RWPE2 (cell line): ENCODE measurements at places on chromosomes 2 and 18.
A peak's percentile ranks its signal among the peaks of the same experiment; 100 is the strongest.

GRCh38 chr2:65361623-65362022 is 70.8 kb downstream of the SPRED2 start:
- no peak overlapping the region for H3K27ac ChIP-seq
- H3K36me3 ChIP-seq, result no peaks in the 10 kb centered on the region; the same call in 1 of the 2 replicates
- no peaks in the 10 kb centered on the region for H3K27me3 ChIP-seq

GRCh38 chr2:107627164-107627563 is 199.5 kb upstream of the RGPD4 start:
- no peaks in the 10 kb centered on the region for H3K27me3 ChIP-seq
- H3K4me1 ChIP-seq, result no peaks in the 10 kb centered on the region
- H3K36me3 ChIP-seq, result no peaks in the 10 kb centered on the region
- DNase-seq, result no peak
- H3K4me3 ChIP-seq, result no peak overlapping the region

GRCh38 chr2:162487816-162488215 is 143.9 kb downstream of the GCA start:
- peaks cover 9% of the 10 kb centered on the region for H3K4me1 ChIP-seq
- 0 out of 2 replicates have a peak, but pooled peaks cover 2% of the 10 kb centered on the region for H3K36me3 ChIP-seq
- no peak overlapping the region for H3K4me3 ChIP-seq
- no peaks in the 10 kb centered on the region for H3K27me3 ChIP-seq

- no peaks in the 10 kb centered on the region for H3K27me3 ChIP-seq
- H3K36me3 ChIP-seq, result no peaks in the 10 kb centered on the region; the same call in 1 of the 2 replicates
- no peak overlapping the region for H3K4me3 ChIP-seq
- peaks cover 28% of the 10 kb centered on the region for H3K4me1 ChIP-seq
- no peak for DNase-seq
Measured at GRCh38 chr2:105800036-105800713, 55.5 kb downstream of the NCK2 start.

GRCh38 chr2:157244691-157245090 is 12.8 kb upstream of the GALNT5 start:
- H3K27me3 ChIP-seq, result no peaks in the 10 kb centered on the region
- no peak overlapping the region for H3K4me3 ChIP-seq
- H3K27ac ChIP-seq, result peak overlapping the region; percentile 97

- peaks cover 35% of the 10 kb centered on the region for H3K4me1 ChIP-seq
- H3K27ac ChIP-seq, result peak overlapping the region; percentile 83
- peak overlapping the region; percentile 61 for H3K4me3 ChIP-seq
- peaks cover 4% of the 10 kb centered on the region; the same call in 1 of the 2 replicates for H3K36me3 ChIP-seq
- no peaks in the 10 kb centered on the region for H3K27me3 ChIP-seq
- DNase-seq, result peak; percentile 60
Measured at GRCh38 chr2:9556121-9556743, 602 bp upstream of the ADAM17 start.

DNA sequence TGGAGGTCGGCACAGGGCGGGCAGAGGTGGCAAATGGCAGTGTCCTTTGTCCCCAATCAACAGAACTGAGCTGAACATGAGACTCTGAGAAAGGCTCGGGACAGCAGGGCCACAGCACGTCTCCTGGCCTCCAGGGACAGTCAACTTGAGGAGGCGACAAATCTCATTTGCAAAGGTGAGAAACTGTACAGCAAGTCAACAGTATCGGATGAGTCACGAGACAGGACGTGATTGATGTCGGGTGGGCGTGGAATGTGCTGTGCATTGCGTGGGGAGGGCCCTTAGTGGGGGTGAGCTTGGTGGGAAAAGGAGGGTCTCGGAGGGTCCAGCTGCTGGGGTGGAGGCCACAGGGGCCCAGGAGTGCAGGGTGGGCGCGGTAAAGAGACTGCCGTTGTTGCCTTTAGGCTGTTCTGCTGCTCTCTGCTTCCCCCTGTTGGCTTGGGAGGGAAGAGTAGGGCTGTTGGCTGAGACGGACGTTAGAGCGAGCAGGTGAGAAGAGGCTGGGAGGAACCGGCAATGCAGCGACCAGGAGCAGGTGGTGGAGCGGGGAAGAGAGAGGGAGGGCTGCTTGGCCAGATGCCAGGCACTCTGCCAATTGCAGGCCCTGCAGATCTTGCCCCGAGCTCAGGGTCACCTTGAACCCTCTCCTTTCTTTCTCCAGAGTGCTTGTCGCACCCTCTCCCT is 164.3 kb downstream of the BCL2 start:
- DNase-seq, result no peak
- no peak overlapping the region for H3K4me3 ChIP-seq
- H3K27ac ChIP-seq, result no peak overlapping the region
- H3K27me3 ChIP-seq, result no peaks in the 10 kb centered on the region

DNA sequence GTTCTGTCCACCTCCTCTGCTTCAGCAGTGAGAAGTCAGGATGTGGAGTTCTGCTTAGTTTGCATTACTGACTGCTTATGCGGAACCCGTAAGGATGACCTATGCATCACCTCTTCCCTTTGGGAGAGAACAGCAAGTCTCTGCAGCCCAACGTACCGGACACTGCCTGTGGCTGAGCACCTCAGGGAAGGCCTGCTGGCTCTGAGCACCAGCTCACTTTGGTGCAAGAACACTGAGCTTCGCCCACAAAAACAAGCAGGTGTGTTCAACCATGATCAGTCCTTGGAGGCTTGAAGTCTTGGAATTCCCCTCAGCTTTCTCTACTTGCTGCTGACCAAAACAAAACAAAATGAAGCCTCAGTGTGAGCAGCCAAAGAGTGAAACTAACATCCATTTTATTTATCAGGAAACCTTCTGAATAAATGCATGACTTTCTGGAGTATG is 52.7 kb upstream of the NCK2 start:
- H3K4me1 ChIP-seq, result no peaks in the 10 kb centered on the region
- H3K27ac ChIP-seq, result no peak overlapping the region
- H3K27me3 ChIP-seq, result no peaks in the 10 kb centered on the region
- H3K4me3 ChIP-seq, result no peak overlapping the region
- H3K36me3 ChIP-seq, result no peaks in the 10 kb centered on the region

DNA sequence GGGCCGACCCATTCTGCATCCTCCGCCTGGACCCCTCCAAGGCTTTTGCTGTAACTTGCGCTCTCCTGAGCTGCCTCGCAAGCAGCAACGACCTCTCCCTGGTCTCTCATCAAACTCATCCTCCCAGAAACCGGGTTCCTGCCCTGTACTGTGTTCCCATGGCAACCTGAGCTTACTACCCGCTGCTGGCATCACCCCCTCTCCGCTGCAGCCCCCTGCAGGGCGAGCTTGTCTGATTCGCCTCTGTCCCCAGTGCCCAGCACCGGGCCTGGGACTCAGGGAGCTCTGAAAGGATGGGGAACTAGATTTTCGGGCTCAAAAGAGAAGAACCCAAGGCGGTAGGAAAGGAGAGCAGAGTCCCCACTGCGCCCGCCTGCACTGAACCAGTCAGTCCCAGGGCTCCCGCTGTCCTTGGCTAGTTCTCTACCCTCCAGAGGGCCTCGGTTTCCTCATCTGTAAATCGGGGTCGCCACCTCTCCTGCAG is 463 bp downstream of the HS1BP3 start:
- H3K4me3 ChIP-seq, result peak overlapping the region; percentile 69
- no peaks in the 10 kb centered on the region for H3K36me3 ChIP-seq
- H3K27ac ChIP-seq, result peak overlapping the region; percentile 20
- H3K27me3 ChIP-seq, result no peaks in the 10 kb centered on the region
- peaks cover 8% of the 10 kb centered on the region for H3K4me1 ChIP-seq
- DNase-seq, result no peak

DNA sequence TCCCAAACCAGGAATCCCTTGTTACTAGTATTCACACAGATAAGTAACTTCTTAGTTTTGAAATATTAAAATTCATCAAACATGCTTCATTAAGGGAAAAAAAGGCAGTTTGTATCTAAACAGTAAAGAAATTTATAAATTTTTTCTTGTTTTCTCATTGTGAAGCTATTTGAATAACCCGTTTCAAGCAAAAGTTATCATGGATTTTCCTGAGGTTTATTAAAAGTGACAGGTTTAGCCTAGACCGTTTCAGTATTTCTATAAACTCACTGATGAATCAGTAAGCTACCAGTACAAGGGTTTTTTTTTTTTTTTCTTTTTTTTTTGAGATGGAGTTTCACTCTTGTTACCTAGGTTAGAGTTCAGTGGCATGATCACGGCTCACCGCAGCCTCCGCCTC is 20.0 kb downstream of the ZNF532 start:
- no peaks in the 10 kb centered on the region for H3K27me3 ChIP-seq
- no peaks in the 10 kb centered on the region for H3K36me3 ChIP-seq
- H3K4me3 ChIP-seq, result no peak overlapping the region
- no peak overlapping the region for H3K27ac ChIP-seq
- H3K4me1 ChIP-seq, result no peaks in the 10 kb centered on the region

- H3K27me3 ChIP-seq, result no peaks in the 10 kb centered on the region
- no peak for DNase-seq
- H3K4me1 ChIP-seq, result peaks cover 7% of the 10 kb centered on the region
- no peak overlapping the region for H3K4me3 ChIP-seq
- no peak overlapping the region for H3K27ac ChIP-seq
Measured at GRCh38 chr18:76604935-76605240, 109.8 kb upstream of the ZNF516 start.

DNA sequence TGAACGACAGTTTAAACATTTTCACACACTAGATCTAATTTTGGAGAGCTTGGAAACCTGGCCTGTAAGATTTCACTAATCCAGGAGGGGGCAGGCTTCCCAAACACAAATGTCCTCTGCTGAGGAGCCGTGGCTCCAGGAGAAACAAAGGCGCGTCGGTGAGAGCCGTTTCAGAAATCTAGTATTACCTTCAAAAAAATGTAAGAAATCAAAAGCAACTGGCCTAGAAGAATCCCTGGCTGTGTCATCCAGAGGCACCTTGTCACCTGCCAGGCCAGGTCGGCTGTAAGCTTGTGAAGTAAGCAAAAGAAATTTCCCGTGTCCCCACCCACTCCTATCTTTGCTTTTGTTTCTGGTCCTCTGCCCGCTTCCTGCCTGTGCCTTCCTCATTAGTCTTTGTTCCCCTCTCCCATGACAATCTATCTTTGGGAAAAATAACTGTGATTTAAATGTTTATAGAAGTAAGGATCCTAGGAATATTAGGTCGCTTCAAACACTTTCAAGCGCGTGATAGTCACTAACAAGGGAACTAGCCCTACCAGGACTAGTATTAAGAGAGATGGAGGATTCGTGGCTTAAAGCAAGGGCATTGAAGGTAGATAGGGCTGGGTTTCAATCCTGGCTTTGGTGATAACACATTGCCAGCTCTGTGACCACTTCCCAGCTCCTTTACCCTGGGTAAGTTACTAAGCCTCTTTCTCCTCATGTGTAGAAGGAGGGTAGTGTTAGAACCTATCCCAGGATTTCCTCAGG is 99.5 kb upstream of the STK39 start:
- H3K4me3 ChIP-seq, result peak overlapping the region; percentile 29
- no peaks in the 10 kb centered on the region for H3K4me1 ChIP-seq
- no peak overlapping the region for H3K27ac ChIP-seq
- H3K36me3 ChIP-seq, result no peaks in the 10 kb centered on the region
- no peaks in the 10 kb centered on the region for H3K27me3 ChIP-seq

DNA sequence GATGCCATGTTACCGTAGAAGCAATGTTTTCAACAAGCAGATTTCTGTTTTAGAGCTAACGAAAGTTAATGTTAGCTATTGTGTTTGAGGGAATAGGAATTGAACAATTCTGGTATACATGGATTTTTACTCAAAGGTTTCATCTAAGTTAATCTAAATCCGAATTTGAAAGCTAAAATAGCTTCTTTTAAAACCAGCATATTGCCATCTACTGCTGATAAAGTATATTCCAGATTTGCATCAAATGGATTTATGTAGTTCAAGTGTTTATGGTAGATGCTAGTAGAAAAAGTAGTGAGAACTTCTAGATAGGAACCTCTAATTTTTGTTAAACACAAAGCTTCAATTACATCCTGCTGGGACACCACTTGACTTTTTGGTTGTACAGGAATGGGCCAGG is 1569.5 kb upstream of the NXPH2 start:
- no peaks in the 10 kb centered on the region for H3K36me3 ChIP-seq
- no peaks in the 10 kb centered on the region for H3K27me3 ChIP-seq
- DNase-seq, result no peak

GRCh38 chr2:108640731-108641130 is 78.6 kb upstream of the RANBP2 start:
- H3K36me3 ChIP-seq, result no peaks in the 10 kb centered on the region
- no peak for DNase-seq
- no peaks in the 10 kb centered on the region for H3K27me3 ChIP-seq
- H3K4me3 ChIP-seq, result no peak overlapping the region

DNA sequence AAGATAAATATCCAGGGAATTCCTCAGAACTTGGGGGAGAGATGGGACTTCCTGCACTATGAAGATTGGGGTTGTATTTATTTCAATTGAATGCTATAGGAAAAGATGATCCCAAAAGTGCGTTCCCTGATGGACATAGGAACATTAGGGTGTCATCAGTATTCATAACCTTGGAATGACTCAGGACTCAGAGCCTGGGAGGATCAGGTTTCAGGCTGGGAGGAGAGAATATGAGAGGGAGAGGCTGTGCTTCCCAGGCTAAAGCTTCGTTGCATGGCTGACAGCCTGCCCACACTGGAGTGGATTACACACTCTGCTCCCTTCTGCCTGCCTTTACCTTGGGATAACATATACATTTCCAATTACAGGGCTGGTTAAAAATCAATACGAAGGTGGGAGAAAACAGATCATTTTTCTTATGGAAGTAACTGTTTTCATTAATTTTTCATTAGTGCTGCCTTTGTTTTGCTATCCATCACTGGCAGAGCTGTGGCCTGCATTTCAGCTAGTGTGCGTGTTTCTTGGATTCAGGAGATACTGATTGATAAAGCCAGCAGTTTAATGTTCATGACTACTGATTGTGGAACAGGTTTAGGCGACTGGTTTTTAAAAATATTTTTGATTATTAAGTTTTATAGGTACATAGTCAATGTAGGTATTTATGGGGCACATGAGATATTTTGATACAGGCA is 118.7 kb downstream of the KCTD1 start:
- no peak overlapping the region for H3K4me3 ChIP-seq
- no peaks in the 10 kb centered on the region for H3K36me3 ChIP-seq
- DNase-seq, result no peak
- H3K27ac ChIP-seq, result peak overlapping the region; percentile 20
- H3K4me1 ChIP-seq, result no peaks in the 10 kb centered on the region

GRCh38 chr2:28545590-28546200 is 49.8 kb downstream of the PLB1 start:
- H3K27me3 ChIP-seq, result no peaks in the 10 kb centered on the region
- H3K4me3 ChIP-seq, result no peak overlapping the region
- peak; percentile 66 for DNase-seq
- no peaks in the 10 kb centered on the region for H3K36me3 ChIP-seq
- peaks cover 14% of the 10 kb centered on the region for H3K4me1 ChIP-seq
- H3K27ac ChIP-seq, result peak overlapping the region; percentile 22

DNA sequence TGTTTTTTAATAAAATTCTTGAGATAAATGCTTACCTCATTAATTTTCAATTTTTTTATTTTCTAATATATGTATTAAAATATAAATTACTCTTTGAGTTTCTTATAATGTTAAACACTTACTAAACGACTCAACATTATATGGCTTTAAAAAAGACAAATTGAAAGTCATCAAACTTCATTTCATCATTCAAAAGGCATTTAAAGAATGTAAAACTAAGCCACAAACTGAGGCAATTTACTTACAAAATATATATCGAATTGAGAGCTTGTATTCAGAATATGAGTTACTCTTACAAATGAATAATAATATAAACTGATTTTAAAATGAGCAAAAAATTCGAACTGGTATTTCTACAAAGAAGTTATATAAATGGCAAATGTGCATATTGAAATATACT is 1262.2 kb upstream of the PIK3C3 start:
- no peaks in the 10 kb centered on the region for H3K36me3 ChIP-seq
- no peak overlapping the region for H3K27ac ChIP-seq
- peaks cover 4% of the 10 kb centered on the region for H3K4me1 ChIP-seq
